ENCODE measurements at places on chromosomes 4 and X. TPM values are rescaled to one million over a fixed set of nuclear protein-coding genes. Genes with fewer than 3 reads are reported as not detected.

Gene CHRDL1
- not detected for total RNA-seq

Gene HPGDS
- total RNA-seq = 0.37 TPM

Gene GRIA3
- total RNA-seq = not detected

Gene NSUN7
- total RNA-seq = 0.09 TPM

Gene PABPC4L
- total RNA-seq = not detected

Gene NAP1L2
- total RNA-seq = 2.1 TPM

Gene USP46
- 8.9 TPM for total RNA-seq

Gene FAT1
- 0.05 TPM for total RNA-seq

DNA sequence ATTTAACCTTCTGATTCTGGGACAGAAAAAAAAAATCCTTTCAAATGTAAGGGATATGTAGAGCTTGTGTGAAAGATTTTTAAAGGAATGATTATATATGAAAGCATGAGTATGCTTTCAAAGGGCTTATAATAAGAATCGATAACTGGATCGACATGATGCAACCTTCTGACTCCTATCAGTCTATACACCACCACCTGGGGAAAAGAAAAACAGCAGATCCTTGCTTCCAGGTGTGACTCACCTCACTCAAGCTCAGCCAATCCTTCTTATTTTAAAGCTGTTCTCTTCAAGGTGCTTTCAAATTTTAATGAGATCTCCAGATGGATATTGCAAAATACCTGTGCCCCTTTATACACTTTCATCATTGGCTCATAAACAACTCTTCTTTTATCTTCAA lies 102.1 kb upstream of the EDNRA start:
- H3K4me3 ChIP-seq = no peak overlapping the region
- no peak overlapping the region for H3K27ac ChIP-seq
- H3K36me3 ChIP-seq = no peaks in the 10 kb centered on the region
- H3K4me1 ChIP-seq = no peaks in the 10 kb centered on the region

- DNase-seq = no peak
- peaks cover 18% of the 10 kb centered on the region for H3K36me3 ChIP-seq
- no peak overlapping the region for H3K4me3 ChIP-seq
- no peak overlapping the region for H3K27ac ChIP-seq
- H3K4me1 ChIP-seq = peaks cover 4% of the 10 kb centered on the region
Observed at GRCh38 chrX:24805201-24805600, 111.5 kb downstream of the POLA1 start.

- no peaks in the 10 kb centered on the region for H3K27me3 ChIP-seq
- peaks cover 62% of the 10 kb centered on the region for H3K4me1 ChIP-seq
- peak overlapping the region; percentile 100 for H3K4me3 ChIP-seq
- peaks cover 73% of the 10 kb centered on the region for H3K36me3 ChIP-seq
- H3K27ac ChIP-seq = peak overlapping the region; percentile 85
Observed at GRCh38 chrX:71107762-71108360, 1.3 kb upstream of the CXorf65 start.

DNA sequence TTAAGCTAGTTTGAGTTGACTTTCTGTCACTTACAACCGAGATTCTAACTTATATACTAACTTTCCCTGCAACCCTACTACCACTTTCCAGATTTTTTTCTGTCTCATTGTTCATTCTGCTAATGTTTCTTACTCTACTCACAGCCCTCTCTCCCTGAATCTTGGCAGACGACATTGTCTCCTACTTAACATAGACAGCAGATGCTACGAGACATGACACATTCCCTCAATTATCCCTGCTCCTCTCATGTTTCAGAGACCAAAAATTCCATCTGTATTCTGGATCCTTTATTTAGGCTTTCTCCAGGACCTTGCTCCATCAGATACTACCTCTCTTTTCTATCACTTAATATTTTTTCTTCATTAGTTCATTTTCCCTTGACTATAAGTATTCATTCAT lies 379.1 kb upstream of the TEX13C start:
- H3K36me3 ChIP-seq = no peaks in the 10 kb centered on the region
- H3K27me3 ChIP-seq = no peaks in the 10 kb centered on the region
- no peak for DNase-seq
- H3K4me3 ChIP-seq = no peak overlapping the region
- no peak overlapping the region for H3K27ac ChIP-seq

DNA sequence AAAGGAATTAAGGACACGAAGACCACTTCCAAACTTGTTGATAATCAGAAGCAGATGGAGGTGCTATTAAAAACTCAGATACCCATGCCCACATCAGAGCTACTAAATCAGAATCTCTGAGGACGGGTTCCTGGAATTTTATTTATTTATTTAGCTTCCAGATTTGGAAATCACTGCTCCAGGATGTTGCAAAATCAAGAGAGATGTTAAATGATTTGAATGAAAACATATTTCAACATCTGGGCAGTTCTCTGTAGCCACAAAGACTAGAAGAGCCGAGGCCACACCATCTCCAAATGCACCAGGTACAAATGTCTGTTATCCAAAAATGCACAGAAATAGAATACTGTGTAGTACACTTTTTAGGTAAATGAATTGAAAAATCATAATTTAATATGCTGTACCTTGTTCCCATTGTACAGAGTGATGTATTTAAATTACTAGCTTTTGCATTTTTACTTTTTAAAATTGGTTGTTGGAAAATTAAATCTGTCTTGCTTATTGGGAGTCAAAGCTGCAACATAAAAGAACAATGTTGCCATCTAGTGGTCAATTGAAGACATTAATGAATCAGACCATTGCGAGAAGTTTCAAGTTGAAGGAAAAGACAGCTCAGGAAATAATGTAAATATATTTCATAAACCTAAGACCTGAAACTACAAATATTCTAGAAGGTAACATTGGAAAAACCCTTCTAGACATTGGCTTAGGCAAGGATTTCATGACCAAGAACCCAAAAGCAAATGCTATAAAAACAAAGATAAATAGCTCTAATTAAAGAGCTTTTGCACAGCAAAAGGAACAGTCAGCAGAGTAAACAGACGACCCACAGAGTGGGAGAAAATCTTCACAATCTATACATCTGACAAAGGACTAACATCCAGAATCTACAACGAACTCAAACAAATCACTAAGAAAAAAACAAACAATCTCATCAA lies 151.3 kb upstream of the TTC29 start:
- DNase-seq = no peak
- H3K27me3 ChIP-seq = no peaks in the 10 kb centered on the region

- H3K27me3 ChIP-seq = peaks cover 9% of the 10 kb centered on the region
- no peak overlapping the region for H3K4me3 ChIP-seq
- peaks cover 23% of the 10 kb centered on the region for H3K4me1 ChIP-seq
- peaks cover 17% of the 10 kb centered on the region for H3K36me3 ChIP-seq
- no peak for DNase-seq
Observed at GRCh38 chr4:168883513-168883912, 126.5 kb downstream of the CBR4 start.

- peaks cover 55% of the 10 kb centered on the region for H3K27me3 ChIP-seq
- no peak within 1 kb of the TSS for H3K27ac ChIP-seq
- no peak for DNase-seq
- H3K36me3 ChIP-seq = no peaks in the 10 kb centered on the region
- peaks cover 2% of the 10 kb centered on the region for H3K4me1 ChIP-seq
Observed at GRCh38 chr4:140568507-140569306, at the start of gene UCP1. Gene UCP1, minus strand, starts transcription at chr4:140568961. Its CDS starts 232 bp downstream, at chr4:140568729.

- no peak for DNase-seq
- no peak overlapping the region for H3K27ac ChIP-seq
- H3K4me1 ChIP-seq = peaks cover 2% of the 10 kb centered on the region
- no peak overlapping the region for H3K4me3 ChIP-seq
Observed at GRCh38 chr4:42466273-42466844, 69.1 kb downstream of the SHISA3 start.

GRCh38 chr4:166198516-166199310 lies 325.7 kb downstream of the TLL1 start:
- H3K27ac ChIP-seq = no peak overlapping the region
- no peaks in the 10 kb centered on the region for H3K4me1 ChIP-seq
- H3K4me3 ChIP-seq = no peak overlapping the region
- H3K27me3 ChIP-seq = no peaks in the 10 kb centered on the region
- DNase-seq = no peak

DNA sequence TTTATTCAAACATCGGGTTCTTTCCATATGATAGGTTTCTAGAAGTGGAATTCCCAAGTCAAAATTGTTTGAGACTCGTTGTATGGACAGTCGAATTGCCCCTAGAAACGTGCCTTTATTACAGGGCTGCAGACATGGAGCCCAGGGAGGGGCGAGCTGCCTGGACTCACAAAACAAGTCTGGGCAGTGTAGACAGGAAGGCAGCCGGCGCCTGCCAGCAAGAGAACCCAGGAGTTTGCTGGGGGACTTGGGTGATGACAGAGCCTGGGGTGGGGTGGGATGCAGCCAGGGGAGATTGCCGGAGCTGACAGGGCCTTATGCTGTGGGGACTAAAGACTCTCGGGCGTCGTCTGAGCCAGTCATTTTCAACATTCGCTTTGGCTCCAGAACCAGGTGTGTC lies 107.4 kb upstream of the MSX1 start:
- H3K4me1 ChIP-seq = no peaks in the 10 kb centered on the region
- DNase-seq = no peak
- H3K36me3 ChIP-seq = no peaks in the 10 kb centered on the region
- no peak overlapping the region for H3K27ac ChIP-seq

DNA sequence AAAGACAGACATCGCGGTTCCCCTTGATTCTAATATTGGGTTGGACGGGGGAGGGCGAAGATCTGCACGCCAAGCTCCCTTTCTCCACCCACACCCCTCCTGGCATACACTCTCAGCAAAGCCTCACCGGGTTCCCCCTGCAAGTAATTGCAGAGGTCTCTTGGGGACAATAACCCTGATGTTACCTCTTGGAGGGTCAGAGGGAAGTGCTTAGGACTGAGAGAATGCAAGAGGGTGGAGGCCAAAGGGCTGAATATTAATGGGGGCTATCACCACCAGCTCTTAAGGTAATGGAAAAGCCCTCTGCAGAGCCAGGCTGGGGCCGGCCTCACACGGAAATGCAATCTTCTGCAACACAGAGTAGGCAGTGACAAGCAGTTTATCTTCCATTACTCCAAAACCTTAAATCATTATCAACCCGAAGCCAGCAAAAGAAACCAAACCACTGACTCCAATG lies 344.1 kb upstream of the GATB start:
- no peak overlapping the region for H3K4me3 ChIP-seq
- H3K27ac ChIP-seq = no peak overlapping the region
- H3K4me1 ChIP-seq = peaks cover 43% of the 10 kb centered on the region
- peaks cover 22% of the 10 kb centered on the region for H3K36me3 ChIP-seq

GRCh38 chr4:127606823-127607222 lies 25.9 kb upstream of the INTU start:
- H3K27me3 ChIP-seq = peaks cover 3% of the 10 kb centered on the region
- no peak for DNase-seq
- no peaks in the 10 kb centered on the region for H3K36me3 ChIP-seq
- no peak overlapping the region for H3K27ac ChIP-seq
- no peaks in the 10 kb centered on the region for H3K4me1 ChIP-seq
- no peak overlapping the region for H3K4me3 ChIP-seq

DNA sequence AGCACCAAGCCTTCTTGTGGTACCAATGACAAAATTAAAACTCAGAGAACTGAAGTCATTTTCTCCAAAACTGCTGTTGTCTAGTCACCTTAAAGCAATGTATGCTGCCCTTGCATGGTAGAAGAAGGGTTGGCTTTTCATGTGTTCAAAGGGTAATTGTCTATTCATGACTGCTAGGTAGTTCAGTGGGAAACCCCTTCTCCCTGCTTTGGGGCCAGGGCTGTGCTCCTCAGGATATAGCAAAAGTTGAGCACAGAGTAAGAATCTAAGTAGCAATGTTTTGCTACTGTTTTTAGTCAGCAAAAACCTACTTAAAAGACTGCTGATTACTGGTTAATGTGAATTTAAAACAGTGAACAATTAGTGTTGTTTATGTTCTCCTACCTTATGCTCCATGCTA lies 30.8 kb upstream of the FAM9B start:
- H3K27me3 ChIP-seq = peaks cover 12% of the 10 kb centered on the region
- H3K27ac ChIP-seq = no peak overlapping the region
- no peaks in the 10 kb centered on the region for H3K36me3 ChIP-seq
- H3K4me3 ChIP-seq = no peak overlapping the region
- DNase-seq = no peak

DNA sequence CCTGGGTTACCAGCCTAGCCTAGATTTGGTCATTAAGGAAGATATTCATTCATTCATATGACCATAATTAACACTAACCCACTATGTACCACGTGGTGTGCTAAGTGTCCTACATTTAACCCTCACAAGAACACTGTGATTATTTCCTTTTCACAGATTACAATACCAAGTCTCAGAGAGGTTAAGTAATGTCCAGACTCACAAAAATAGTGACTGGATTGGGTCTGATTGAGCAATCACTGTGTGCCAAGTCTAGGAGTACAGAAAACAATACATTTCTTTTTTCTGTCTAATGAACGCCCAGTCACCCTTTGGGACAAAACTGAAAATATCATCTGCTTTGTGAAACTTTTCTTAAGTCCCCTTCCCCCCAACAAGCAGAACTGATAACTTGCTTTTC lies 7.6 kb upstream of the DLG3 start:
- no peak overlapping the region for H3K27ac ChIP-seq
- no peak for DNase-seq
- peaks cover 22% of the 10 kb centered on the region for H3K27me3 ChIP-seq
- H3K4me1 ChIP-seq = peaks cover 36% of the 10 kb centered on the region
- no peaks in the 10 kb centered on the region for H3K36me3 ChIP-seq

DNA sequence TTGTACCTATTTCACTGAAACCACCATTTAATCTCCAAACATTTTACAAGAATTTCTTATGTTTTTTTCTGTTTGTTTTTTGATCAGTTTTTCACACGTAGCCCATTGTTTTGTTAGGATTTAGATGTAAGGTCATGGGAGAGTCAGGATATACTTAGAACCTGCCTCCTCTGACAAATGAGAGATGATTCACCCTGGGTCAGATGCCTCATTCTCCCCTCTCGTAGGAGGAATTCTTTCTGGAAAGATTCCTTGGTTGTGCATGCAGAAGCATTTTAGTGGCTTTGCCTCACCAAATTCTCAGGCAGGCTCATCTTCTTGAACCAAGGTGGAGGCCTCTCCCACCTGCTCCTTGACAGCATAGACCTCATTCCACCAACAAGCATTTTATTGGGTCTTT lies 599.3 kb downstream of the SPRY1 start:
- H3K27ac ChIP-seq = no peak overlapping the region
- no peaks in the 10 kb centered on the region for H3K4me1 ChIP-seq
- H3K4me3 ChIP-seq = no peak overlapping the region

DNA sequence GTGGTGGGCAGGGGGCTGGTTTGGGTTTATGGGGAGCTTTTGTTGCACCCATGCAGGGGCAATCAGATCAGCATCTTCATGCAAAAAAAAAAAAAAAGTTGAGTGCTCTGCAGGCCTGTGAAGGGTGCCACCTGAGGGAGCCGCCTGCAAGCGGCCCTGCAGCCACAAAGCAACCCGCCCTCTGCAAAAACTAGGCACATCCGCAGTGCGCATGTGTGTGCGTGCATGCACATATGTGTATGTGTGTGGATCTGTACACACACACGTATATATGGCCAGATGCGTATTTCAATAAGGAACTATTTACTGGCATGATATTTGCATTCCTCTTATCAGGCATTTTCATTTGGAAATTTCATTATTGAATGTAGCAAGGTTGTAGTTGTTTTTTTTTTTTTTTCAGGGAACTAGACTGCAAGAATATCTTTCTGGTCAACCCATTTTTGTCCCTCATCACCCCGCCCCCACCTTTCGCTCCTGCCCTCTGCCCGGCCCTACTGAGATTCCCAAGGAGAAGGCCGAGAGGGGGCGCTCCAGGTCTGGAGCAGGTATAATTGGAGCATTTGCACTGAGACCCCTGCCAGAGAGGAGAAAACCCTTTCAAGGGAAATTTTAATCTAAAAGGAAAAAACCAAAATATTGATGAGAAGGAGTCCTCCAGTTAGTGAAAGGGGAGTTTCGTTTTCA lies 18.1 kb downstream of the CCNQ start:
- no peaks in the 10 kb centered on the region for H3K27me3 ChIP-seq
- peaks cover 3% of the 10 kb centered on the region for H3K36me3 ChIP-seq
- H3K27ac ChIP-seq = no peak overlapping the region
- no peak overlapping the region for H3K4me3 ChIP-seq
